ENCODE measurements at places on chromosomes 16 and 17.

- DNase-seq, result no peak
Observed at GRCh38 chr16:88613293-88613692, 25.1 kb upstream of the IL17C start.

- no peak for DNase-seq
Observed at GRCh38 chr17:30568117-30568430, 90.9 kb downstream of the GOSR1 start.

DNA sequence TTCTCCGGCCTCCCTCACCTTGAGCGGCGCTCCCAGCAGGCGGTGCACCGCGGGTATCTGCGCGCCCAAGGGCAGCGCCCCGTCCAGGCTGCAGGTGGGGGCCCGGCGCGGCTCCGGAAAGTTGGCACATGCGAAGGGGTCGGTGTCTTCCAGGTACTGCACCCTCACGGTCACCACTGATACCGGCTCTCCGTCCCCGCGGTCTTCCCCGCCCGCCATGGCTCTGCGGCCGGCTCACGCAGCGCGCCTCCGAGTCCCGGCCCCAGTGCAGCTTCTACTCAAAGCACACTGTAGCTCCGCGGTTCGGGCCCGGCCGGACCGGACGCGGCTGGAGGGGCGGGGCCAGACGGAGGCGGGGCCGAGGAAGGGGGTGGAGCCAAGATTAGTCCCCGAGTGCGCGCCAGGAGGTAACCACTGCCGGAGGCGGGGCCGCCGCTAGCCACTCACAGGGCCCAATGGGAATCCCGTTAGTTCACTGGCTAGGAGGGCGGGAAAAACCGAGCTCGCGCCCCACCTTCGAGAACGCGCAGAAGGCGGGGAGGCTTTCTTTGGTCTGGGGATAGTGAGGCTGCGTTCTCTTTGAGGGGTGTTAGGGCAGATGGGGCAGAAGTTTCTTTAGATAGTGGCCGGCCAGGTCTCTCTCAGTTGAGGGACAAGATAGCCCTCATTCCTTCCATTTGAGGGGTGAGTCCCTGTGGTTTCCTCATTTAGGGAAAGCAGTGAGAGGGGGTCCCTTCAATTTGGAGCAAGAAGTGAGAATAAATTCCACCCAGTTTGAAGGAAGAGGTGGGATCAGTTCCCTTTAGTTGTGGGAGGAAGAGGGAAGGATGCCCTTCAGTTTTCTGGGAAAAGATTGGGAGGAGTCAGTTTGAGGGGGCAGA lies at the start of gene FHOD1:
Gene FHOD1 (minus strand): TSS at position 290 of the 881 bp plus-strand sequence. CDS start 71 bp downstream, at position 219.
- DNase-seq, result peak; percentile 92

DNA sequence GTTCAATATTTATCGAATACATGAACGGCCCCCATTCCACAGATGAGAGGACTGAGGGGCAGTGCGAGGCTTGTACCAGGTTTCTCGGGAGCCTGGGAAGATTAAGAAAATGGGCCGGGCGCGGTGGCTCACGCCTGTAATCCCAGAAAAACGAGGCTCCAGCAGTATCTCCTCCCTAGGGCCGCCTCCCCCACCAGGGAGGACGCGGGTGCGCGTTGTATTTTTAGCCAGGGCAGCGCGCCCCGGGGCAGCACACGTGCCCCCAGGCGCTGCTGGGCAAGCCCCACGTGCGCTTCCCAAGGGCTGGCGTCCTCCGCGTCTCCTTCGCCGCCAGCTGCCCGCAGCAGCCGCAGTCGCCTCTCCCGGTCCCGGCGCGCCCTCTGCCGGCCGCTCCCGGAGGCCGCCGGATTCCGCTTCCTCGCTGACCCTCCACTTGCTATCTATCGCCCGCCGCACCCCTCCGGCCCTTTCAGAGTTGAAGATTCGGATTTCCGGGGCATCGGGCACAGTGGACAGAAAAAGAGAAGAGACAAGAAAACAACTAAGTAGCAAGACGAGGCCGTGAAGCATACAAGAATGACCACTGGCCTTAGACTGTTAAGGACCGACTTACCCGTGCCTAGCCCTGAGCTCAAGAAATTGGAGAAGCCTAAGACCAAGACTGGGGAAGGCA lies 1.9 kb upstream of the YBX2 start:
- peak; percentile 64 for DNase-seq

All from NCI-H2171 (cell line).